Stimulated activated CD8-positive, alpha-beta memory T cell treated with anti-CD3 and anti-CD28 coated beads, Interleukin-4, amount 100 ng/mL, for 1 hour (primary cell): ENCODE measurements at places on chromosomes 3 and 15.

DNA sequence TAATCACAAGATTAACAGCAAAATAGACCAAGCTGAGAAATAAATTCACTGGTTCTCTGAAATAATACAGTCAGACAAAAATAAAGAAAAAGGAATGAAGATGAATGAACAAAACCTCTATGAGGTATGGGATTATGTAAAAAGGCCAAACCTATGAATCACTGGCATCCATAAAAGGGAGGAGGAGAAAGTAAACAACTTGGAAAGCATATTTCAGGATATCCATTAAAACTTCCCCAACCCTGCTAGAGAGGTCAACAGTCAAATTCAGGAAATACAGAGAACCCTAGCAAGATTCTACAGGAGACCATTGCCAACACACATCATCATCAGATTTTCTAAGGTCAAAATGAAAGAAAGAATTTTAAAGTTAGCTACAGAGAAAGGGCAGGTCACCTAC is 649.7 kb upstream of the CBLB start:
- DNase-seq, result no peak

- DNase-seq, result no peak
These were observed 2.4 kb downstream of the HYKK start for GRCh38 chr15:78509726-78510312.

GRCh38 chr15:31338318-31338878 is 11.8 kb downstream of the KLF13 start:
- no peak for DNase-seq

DNA sequence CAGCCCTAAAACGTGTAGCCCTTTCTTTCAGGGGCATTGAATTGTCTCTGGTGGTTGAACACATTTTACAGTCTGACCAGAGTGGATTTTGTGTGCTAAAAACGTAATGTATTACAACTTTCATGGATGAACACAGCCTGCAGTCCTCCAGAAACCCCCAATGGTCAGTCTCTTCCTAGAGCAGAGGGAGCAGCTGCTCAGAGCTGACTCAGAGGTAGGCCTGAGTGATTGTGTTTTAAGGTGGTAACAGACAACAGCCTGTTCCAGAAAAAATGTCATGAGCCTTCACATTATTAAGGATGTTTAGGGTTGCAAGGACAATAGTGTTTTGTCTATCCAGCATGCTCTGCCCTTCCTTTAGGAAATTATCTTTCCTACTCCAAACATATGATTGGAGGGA is 34.5 kb upstream of the CTNNB1 start:
- no peak for DNase-seq

DNA sequence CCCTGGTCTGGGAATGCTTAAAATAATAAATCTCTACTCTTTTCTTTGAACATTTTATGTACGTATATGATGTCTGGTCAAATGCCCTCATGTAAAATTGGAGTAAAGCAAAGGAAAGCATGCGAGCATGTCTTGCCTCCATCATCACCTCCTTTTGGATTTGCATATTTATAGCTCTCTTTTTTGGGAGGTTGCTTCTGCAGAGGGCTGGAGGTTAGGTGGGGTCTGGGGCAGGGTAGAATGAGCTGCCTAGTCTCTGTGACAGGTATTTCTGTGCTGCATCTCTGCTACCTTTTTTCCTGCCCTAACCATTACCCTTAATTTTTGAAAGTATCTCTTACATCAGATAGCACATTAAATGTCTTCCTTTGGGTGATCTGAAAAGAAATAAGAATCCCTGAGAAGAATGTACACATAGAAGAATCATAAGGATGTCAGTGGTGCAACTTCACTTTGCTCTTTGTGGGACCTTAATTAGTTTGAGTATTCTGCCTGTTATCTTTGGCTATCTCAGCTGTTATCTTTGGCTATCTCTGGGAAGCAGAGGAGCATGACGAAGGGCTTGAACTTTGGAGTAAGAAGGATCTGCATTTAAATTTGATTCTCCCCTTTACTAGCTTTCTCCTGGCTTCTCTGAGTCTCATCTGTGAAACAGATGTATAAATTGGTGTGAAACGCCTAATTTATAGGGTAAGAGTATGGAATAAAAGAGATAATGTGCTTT is 40.2 kb downstream of the PPM1L start:
- DNase-seq, result no peak

GRCh38 chr3:143078883-143079282 is 40.7 kb upstream of the CHST2 start:
- DNase-seq, result no peak

GRCh38 chr3:155196131-155197021 is 97.1 kb downstream of the STRIT1 start:
- no peak for DNase-seq

GRCh38 chr3:77298417-77298816 is 258.5 kb downstream of the ROBO2 start:
- DNase-seq, result no peak
